ENCODE measurements at places on chromosomes 16 and 17. TPM values are rescaled to one million over a fixed set of nuclear protein-coding genes. Genes with fewer than 3 reads are reported as not detected.
A peak's percentile ranks its signal among the peaks of the same experiment; 100 is the strongest.

Gene CCL16
- total RNA-seq = 31.1 TPM

DNA sequence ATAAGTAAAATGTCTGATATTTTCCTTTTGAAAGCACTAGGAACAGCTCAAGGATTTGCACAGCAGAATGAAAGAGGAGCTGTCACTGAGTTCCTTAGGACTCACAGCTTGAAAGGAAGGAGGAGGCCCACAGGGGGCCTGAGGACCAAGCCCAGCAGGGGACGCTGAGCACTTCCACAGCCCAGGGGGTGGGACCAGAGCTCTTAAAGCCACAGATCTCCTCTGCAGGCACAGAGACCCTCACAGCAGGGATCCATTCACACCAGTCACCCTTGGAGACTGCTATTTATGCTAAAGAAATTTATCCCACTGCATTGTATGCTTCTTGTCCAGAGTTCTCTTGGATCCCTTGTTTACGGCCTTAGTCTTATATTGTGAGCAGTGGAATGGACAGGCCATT is 253.3 kb downstream of the STX8 start:
- no peak for DNase-seq

- no peak for DNase-seq
Measured at GRCh38 chr16:87165885-87166284, 151.3 kb downstream of the C16orf95 start.

Gene FBXL20
- total RNA-seq = 9.0 TPM

- no peak for DNase-seq
Measured at GRCh38 chr16:77844801-77845200, 56.4 kb downstream of the VAT1L start.

Gene ZNF750
- 0.08 TPM for total RNA-seq

- peak; percentile 97 for DNase-seq
Measured at GRCh38 chr17:81034779-81035520, at the start of gene BAIAP2. Gene BAIAP2, plus strand, starts transcription at chr17:81035151. Its CDS starts 104 bp downstream, at chr17:81035255.

DNA sequence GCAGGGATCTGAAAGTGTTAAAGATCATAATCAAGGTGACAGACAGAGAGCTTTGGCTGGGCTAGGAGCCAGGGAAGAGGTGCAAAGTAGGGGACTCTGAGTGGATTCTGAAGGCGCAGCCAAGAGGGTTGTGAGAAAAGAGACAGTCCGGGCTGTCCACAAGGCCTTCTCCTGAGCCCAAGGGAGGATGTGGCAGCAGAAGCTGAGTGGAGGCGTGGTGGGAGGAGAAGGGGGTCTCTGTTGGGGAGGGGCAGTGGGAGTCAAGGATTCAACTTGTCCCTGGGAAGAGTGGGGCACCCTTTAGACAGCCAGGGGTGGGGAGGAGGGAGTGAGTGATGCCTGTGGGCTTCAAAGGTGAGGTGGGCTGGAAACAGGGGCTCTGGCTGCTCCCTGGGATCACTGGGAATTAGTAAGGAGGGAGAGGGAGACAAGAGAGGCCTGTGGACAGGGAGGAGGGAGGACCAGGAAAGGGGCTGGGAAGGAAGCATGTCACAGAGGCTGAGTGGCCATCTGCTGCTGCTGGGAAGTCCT is 10.6 kb downstream of the CES1 start:
- no peak for DNase-seq

Gene PRSS8
- 14.5 TPM for total RNA-seq

DNA sequence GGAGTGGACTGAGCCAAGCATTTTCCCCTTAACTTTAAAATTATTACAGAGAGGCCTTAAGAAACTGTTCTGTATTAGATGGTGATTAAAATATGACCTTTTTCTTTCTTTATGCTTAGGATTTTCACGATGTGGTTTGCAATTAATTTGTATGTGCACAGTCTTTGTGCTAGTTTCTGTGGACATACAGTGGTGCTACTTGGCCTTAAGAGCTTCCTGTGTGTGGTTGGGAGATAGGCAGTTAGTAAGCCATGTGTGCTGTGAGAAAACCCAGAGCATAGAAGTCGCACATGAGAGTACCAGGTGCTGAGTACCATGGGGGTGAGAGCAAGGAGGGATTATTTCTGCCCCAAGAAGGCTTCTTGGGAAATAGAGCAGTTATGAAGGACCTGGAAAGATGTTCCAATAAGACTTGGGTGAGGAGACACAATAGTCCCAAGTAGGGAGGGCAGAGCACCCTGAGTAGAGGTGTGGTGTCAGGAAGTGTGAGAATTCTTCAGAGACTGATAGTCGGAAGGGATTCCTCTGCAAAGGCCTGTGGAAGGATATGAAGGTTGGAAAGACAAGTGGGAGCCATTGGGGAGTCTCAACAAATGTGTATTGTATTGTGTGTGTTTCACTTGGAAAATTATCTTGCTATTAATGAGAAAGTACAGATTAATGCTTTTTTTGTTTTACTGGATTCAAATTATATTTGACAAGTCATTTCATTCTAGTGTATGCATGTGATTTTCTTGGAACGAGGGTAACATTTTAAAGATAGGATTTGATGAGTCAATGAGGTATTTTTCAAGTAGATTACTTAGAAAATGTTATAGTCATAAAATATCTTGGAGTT is 239.9 kb downstream of the PRKCA start:
- no peak for DNase-seq

DNA sequence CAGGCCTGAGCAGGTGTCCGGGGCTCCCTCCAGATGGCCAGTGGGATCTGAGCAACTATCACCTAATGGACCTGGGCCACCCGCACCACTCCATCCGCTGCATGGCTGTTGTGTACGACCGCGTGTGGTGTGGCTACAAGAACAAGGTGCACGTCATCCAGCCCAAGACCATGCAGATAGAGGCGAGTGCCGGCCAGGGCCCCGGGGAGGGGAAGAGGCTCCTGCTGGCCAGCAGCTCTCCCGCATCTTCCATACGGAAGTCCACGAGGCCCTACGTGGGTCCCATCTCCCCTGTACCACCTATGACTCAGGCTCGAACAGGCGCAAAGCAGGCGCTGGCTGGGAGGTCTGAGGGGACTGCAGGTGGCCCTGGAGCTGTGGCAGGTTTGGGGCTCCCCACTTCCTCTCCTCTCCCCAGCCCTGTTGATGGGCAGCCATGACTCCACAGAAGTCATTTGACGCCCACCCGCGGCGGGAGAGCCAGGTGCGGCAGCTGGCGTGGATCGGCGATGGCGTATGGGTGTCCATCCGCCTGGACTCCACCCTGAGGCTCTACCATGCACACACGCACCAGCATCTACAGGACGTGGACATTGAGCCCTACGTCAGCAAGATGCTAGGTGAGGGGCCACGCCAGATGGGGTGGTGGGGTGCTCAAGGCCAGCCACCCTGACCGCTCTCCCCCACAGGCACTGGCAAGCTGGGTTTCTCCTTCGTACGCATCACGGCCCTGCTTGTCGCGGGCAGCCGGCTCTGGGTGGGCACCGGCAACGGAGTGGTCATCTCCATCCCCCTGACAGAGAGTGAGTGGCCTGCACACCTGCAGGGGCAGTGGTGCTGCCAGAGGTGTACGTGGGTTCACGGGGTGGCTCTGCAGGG is 4.0 kb downstream of the NME3 start:
- DNase-seq = no peak

- no peak for DNase-seq
Measured at GRCh38 chr17:8791910-8792270, 7.3 kb downstream of the MFSD6L start.

Gene TBC1D3E
- total RNA-seq = not detected

DNA sequence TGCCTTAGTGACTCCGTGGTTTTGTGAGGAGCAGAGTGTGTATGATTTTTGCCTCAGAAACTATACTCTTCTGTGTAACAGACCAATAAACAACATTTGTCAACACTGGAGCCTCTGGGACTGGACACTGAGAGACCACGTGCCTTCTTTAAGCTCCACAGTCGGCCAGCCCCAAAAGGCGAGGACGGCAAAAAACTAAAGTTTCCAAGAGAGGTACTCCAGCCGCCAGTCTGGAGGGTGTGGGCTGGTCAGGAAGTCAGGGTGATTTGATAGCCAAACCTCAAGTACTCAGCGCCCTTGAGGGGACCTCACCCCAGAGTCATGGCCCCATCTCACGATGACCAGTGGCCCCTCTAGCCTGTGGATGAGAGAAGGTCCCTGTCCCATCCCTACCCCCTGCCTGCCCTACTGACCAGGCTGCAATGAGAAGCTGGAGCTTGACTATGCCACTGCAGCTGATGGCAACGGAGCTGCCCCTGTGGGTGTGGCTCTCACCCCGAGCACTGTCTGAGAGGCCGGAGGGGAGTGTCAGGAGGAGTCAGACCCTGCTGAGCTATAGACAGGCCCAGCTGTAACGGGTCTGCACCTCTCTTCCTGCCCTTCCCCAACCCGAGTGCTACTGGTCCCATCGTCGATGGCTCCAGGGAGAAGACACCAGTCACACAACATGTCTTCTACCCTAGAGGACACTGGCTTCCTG is 19.8 kb downstream of the MNT start:
- no peak for DNase-seq

GRCh38 chr17:2302778-2303203 is 794 bp downstream of the SMG6 start:
- no peak for DNase-seq

GRCh38 chr17:31787857-31788570 is 71.0 kb downstream of the COPRS start:
- DNase-seq = no peak

Gene SYCE1L
- 0.65 TPM for total RNA-seq

GRCh38 chr17:38400286-38400685 is 28.0 kb upstream of the ARHGAP23 start:
- DNase-seq = no peak

- no peak for DNase-seq
Measured at GRCh38 chr16:27928542-27928941, 135.0 kb downstream of the GSG1L start.

DNA sequence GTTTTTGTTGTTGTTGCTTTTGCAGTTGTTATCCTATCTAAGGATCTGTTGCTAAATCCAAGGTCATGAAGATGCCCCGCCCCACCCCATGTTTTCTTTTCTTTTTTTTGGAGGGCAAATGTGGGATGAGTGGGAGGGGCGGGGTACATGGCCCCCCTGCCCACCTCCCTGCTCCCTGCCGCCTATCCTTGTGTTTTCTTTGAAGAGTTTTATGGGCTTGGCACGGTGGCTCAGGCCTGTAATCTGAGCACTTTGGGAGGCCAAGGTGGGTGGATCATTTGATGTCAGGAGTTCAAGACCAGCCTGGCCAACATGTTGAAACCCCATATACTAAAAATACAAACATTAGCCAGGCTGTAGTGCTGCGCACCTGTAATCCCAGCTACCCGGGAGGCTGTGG is 18.8 kb upstream of the GOSR1 start:
- DNase-seq = no peak

Gene CD300LG
- total RNA-seq = not detected

Gene MYH8
- total RNA-seq = not detected

Gene SGCA
- total RNA-seq = 1.0 TPM

- no peak for DNase-seq
Measured at GRCh38 chr17:63701868-63702720, 2.2 kb upstream of the LIMD2 start.

- DNase-seq = no peak
Measured at GRCh38 chr17:79490530-79490929, 120.3 kb downstream of the RBFOX3 start.

Gene NACA2
- not detected for total RNA-seq

- no peak for DNase-seq
Measured at GRCh38 chr17:49734515-49735490, 27.0 kb upstream of the SLC35B1 start.

Gene SMPD3
- 32.7 TPM for total RNA-seq

GRCh38 chr17:55659661-55660060 is 63.0 kb downstream of the TMEM100 start:
- DNase-seq = no peak

DNA sequence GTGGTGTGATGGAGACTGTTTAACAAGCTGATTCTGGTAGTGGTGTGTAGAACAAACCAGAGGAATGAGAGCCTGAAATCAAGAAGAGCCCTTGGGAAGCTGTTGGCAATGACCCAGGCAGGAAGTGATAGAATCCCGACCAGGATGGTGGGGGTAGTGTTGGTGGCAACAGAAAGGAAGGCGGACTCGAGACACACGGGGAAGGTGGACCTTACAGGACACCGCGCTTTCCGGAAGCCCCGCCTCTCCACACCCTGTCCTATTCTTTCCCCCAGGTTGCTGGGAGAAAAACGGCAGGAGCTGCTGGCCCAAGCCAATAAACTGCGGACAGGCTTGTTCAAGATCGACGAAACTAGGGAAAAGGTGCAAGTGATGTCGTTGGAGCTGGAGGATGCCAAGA is 30.0 kb upstream of the KDM6B start:
- no peak for DNase-seq

- no peak for DNase-seq
Measured at GRCh38 chr16:56915336-56916119, 16.4 kb upstream of the HERPUD1 start.

DNA sequence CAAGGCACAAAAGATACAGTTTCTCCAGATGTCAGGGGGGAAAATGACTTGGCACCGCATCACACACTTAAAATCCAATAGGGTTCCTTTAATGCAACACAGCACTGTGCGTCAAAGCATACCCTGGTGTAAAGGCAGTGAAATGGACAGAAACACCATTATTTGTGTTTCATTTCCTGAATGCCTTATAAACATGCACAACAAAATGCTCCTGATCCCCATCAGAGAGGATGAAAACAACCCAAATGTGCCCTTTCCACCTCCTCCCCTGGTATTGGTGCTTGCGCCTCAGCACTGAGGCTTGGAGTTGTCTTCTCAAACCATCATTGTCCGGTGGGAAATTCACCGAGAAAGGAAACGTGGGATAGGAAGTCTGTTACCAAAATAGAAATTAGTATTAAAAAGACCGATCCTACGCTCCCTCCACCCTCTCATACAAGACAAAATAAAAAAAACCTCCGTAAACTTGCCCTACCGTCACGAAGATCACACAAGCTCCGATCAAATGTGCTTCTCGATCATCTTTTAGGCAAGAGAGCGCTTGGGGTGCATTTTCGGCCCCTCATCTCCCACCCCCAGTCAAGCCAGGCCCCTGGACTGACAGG is 722 bp downstream of the CDC27 start:
- DNase-seq = no peak

Gene TNS4
- 0.13 TPM for total RNA-seq
